ENCODE measurements at places on chromosomes 6 and 20.

- DNase-seq, result no peak
These were observed 84.1 kb downstream of the ZFAND3 start for GRCh38 chr6:37903351-37904340.

DNA sequence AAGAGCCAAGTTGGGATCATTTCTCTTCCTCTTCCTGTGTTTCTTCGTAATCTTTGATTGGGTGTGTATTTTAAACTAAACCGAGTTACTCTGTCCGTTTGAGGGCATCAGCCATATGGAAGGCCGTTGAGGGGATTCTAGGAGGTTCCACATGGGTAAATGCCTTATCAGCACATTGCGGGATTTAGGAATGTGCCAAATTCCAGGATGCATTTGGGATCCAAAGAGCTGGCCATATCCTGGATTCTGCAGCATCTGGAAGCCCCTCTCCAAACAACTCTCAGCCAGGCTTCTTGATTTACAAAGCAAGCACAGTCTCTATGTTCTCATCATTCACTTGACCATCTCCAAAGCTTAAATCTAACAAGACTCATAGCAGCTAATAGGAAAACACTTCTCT, 67.6 kb upstream of the RIN2 start:
- no peak for DNase-seq

DNA sequence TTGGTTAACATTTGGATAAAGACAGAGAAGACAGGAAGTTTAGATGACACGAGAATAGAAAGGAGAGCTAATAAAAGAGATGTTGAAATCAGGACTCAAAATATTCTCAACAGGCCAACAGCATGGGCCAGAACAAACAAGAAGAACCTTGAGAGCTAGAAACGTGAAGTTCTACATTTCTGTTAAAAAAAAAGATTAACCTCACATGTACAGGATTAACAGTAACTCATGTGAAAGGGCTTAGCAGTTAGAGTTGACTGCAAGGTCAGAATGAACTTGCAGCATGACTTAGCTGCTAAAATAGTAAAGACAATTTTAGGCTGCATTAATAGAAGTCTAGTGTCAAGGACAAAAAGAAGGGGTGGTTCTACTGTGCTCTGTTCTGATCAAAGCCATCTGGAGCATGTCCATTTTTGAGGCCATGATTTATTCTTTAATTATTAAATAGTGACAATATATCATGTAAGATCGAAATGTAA, 331.1 kb upstream of the HSF2 start:
- no peak for DNase-seq

- DNase-seq, result no peak
These were observed 459.2 kb downstream of the RFPL4B start for GRCh38 chr6:112806163-112806865.

DNA sequence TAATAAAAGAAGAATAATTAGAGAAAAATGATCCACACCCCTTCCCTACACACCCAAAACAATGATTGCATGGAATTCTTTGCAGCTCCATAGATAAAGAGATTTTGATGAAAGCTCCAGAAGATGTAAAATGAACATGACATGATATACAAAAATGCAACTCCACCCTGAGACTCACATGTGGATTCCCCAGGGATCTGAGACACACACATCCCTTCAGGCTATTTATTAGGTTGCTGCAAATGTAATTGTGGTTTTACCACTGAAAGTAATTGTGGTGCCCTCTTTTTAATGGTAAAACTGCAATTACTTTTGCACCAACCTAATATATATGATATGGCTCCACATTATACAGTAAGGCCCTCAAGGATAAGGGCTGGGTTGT, 40.4 kb upstream of the TBC1D7 start:
- DNase-seq, result no peak

DNA sequence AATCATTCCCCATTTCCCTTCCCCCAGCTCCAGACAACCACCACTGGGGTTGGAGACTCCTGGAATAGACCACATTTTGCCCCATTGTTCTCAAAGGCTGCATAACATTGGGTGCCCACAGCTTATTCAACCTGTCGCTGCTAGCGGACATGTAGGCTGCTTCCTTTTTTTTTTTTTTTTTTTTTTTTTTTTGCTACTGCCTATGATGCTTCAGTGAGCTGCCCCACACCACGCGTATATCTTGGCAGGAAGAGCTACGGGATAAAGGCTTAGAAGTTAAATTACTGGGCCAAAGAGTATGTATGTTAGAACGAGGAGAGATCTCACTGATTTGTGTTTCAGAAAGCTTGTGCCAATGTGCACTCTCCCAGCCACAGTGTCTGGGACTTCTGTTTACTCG, 7.0 kb downstream of the LBP start:
- DNase-seq, result no peak

DNA sequence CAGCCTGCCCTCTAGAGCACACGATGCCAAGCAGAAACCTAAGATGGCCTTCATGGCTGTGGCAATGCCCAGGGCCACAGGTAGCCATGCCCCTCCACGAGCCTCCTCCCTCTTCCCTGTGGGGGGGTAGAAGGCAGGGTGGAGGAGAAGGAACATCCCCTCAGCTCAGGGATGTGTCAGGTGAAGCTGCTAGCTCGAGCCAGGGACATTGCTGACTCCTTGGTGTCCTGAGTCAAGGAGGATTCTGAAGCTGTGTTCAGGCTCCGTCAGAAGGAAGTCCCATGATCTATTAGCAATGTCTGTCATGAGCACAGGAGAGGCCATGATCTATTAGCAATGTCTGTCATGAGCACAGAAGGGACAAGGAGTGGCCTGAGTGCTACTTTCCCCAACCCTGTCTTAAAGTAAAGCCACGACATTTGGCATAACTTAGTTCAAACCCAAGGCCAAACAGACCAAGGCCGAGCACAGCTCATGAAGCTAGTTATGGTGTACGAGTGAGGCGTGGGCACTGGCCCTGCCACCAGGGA, 87.8 kb downstream of the BMP7 start:
- no peak for DNase-seq

DNA sequence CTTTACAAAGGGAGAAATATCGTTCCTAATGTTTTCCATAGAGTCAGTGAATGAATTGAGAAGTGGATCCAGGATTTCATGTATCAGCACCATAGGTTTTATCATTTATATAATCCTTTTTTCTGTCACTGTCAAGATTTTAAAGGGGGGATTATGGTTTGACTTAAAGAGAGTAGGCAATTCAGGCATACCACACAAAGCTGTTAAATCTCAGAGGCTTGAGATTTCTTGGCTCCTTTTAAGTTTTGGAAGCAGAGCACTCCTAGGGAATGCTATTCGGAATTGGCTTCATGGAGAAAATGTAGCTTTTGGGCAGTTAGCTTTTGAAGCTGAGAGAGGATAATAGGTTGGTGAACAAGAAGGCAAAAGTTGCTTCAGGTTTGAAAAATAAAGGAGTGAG, 274.7 kb downstream of the SOX4 start:
- DNase-seq, result no peak

- DNase-seq, result no peak
These were observed 292.1 kb downstream of the ESR1 start for GRCh38 chr6:152099446-152100182.

DNA sequence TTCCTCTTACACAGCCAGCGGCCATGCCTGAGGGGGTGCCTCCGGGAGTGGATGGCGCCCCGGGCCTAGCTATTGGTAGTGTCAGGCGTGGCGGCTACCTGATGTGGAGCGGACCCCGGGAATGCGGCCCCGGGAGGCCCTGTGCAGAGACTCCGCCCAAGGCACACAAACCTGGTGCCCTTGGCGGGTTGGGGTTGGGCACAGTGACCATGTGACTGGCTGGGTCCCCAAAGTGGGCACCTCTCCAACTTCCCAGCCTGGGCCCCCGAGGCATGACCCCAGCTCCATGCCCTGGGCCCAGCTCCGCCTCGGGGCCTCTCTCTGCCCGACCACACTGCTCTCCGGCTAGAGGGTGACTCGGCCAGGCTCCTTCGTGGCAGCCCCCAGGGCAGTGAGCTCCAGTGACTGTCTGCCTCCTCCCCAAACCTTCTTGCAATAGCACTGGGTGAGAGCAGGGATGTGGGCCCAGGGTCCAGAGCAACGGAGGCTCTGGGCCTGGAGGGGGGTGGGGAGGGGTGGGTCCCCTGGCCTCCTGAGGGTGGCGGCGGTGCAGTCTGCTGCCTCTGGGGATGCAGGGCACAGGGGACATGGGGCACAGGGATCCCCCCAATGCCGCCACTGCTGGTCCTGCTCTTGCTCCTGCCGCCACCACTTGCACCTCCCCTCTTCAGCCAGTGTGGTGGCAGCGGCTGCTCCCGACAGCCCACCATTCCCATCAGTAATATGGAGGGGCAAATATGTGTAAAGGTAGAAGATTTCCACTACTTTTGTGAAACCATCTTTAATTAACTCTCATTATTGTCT, 942.9 kb upstream of the EPHA7 start:
- DNase-seq, result no peak

DNA sequence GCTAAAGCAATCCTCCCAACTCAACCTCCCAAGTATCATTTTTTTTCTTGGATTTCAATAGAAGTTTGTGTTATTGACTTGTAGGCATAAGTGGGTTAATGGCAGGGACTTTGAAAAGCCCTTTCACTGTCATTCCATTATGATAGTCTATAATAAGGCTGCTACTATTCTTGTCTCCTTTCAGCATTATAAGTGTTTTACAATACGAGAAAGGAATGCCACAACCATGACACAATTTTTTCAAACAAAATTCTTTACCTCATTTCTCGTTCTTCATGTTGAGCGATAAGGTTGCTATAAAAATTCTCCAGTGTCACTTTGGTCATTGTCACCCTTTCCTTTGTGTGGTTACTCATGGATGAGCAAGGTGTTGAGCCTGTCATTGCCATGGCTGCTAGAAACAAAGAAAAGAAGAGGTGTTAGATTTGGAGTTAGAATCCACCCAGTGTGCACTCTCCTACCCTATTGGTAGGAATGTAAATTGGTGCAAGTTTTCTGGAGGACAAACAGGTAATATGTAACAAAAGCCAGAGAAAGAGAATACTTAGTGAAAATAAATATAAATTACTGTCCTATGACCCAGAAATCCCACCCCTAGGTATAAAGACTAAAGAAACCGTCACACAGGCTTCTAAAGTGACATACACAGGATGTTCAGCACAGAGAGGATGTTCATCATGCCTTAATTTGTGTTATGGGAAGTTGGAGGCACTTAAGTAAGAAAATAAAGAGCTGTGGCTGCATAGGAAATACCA, 7.3 kb downstream of the STK38 start:
- no peak for DNase-seq

DNA sequence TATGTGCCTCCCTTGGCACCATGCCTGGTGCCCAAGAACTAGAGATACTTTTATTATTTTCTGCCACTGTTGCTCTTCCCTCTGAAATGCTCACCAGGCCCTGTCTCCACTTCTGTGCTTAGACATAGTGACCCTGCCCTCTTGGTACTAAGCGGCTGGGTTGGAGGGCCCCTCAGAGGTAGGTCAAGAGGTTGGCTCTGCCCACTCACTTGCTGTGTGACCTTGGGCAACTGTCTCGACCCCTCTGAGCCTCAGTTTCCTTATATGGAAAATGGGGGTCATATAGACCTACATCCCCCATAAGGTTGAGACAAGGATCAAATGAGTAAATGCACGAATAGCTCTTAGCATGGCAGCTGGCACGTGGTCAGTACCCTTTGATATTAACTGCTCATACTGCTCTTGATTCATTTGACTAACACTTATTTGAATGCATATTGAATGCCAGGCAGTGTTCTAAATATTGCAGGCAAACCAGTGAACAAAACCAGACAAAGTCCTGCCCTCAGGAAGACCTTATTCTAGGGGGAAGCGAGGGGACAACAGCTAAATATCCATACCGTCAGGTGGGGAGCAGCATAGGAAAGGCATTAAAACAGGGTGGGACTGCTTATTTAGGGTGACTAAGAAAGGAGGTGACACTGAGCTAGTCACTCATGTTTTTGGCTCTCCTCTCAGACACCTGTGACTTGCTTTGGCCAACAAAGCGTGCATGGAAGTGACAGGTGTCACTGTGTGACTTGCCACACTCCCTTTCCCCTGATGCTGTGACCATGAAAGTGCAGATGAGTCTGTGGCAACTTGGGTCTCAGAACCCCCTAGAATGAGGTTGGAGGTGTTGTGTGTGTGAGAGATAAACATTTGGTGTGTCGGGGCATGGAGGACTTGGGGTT, 14.3 kb upstream of the SPO11 start:
- DNase-seq, result no peak

- DNase-seq, result no peak
These were observed 328.8 kb upstream of the MANEA start for GRCh38 chr6:95248499-95248898.

DNA sequence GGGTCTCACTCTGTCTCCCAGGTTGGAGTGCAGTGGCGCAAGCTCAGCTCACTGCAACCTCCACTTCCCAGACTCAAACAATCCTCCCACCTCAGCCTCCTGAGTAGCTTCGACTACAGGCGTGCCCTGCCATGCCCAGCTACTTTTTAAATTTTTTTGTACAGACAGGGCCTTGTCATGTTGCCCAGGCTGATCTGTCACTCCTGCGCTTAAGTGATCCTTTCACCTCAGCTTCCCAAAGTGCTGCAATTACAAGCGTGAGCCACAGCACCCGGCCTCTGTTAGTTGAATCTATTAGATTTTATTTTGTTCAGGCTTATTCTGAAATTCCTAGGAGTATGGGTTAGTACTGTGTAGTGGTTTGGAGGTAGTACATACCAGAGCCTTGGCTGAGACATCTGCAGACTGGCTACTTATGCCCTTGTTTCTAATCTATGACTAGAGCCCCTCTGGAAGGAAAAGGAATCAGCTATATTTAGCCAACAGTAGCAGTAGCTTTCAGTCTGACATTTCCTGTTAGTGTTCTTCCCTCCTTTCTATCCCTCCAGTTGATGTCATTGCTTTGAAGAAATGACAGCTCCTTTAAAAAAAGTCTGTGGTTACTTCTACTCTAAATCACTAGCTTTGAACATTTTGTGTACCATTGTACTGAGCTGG, 74.4 kb downstream of the ITCH start:
- no peak for DNase-seq

DNA sequence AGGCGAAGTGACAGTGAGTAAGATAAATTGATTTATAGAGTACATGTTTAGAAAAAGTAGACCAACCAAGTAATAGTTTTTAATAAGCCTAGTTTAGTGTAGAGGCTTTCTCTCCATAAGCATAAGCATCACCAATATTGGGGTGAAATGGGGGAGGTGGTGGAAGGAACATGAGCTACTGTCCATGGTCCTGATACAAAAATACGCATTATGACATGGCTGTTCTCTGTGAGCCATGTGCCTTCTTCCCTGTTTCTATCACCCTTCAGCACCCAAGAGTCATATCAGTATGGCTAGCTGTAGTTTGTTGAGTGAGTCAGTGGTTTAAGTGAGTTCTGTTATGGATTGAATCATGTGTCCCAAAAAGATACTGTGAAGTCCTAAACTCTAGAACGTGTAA, 150.8 kb downstream of the EDN1 start:
- no peak for DNase-seq

- DNase-seq, result no peak
These were observed 104.4 kb downstream of the NCR2 start for GRCh38 chr6:41439524-41440418.

DNA sequence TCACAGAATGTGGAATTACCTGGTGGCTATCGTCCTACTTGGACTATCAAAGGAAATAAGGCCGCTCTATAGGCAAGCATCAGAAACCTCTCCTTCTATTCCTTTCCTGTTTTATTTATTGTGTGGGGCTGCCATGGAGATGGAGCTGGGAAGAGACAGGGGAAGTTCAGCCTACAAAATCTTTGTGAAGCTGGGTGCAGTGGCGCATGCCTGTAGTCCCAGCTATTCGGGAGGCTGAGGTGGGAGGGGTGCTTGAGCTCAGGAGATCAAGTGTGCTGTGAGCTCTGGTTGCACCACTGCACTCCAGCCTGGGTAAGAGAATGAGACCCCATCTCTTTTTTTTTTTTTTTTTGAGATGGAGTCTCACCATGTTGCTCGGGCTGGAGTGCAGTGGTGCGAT, 60.3 kb downstream of the KCNB1 start:
- DNase-seq, result no peak
